Naive thymus-derived CD4-positive, alpha-beta T cell (primary cell): ENCODE measurements at places on chromosomes 4 and X. TPM values are rescaled to one million over a fixed set of nuclear protein-coding genes. Genes with fewer than 3 reads are reported as not detected.

Gene SLC25A6
- total RNA-seq, result 238 and 243 TPM in 2 replicates

- DNase-seq, result no peak
Measured at GRCh38 chr4:179195887-179196286, 1753.7 kb upstream of the AGA start.

GRCh38 chr4:175281894-175282293, 363.7 kb downstream of the ADAM29 start:
- no peak for DNase-seq

Gene IGFBP7
- not detected for total RNA-seq

- DNase-seq, result no peak
Measured at GRCh38 chr4:149552601-149553000, 263.0 kb downstream of the IQCM start.

Gene TRPC5OS
- not detected in 2 replicates for total RNA-seq

- DNase-seq, result no peak
Measured at GRCh38 chrX:3577551-3577950, 135.9 kb downstream of the PRKX start.

- no peak for DNase-seq
Measured at GRCh38 chr4:13984991-13985800, 357.7 kb upstream of the BOD1L1 start.

Gene EPHA5
- not detected in 2 replicates for total RNA-seq

DNA sequence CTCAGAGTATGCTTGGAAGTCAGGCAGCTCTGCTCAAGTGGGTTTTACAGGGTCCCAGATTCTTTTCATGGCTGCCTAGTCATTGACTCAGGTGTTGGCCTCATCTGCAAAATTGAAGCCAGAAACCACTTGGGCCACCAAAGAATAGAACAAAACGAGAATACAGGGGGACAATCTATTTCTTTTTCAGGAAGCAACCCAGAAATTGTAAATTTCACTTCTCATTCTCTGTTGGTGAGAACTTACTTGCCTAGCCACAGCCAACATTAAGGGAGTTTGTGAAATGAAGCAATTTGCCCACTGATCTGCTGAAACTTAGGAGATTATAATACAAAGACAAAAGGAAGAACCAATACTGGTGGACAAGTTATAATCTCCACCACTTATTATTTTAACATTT, 8.6 kb upstream of the TKTL2 start:
- DNase-seq, result no peak

- DNase-seq, result no peak
Measured at GRCh38 chr4:166274136-166274761, 401.2 kb downstream of the TLL1 start.

GRCh38 chr4:85039526-85039925, 73.0 kb upstream of the WDFY3 start:
- no peak for DNase-seq

- DNase-seq, result no peak
Measured at GRCh38 chrX:27883468-27884092, 75.8 kb downstream of the MAGEB10 start.

DNA sequence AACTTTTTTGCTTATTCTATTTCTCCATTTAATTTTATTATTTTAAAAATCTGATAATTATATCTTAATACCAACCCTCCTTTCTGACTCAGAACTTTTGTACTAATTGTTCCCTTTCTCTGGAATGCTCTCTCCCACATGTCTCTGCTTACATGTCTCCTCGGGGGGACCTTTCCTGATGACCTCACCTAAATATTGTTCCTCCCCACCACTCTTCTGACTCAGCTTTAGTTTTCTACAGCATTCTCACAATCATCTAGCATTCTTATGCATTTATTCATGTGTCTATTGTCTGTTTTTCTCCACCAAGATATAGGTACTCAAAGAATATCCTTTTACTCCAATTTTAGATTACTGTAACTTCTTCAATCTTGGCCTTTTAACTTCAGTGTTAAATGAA, 128.7 kb downstream of the MSL3 start:
- DNase-seq, result no peak

- DNase-seq, result no peak
Measured at GRCh38 chr4:110155654-110156053, 42.8 kb downstream of the ELOVL6 start.

DNA sequence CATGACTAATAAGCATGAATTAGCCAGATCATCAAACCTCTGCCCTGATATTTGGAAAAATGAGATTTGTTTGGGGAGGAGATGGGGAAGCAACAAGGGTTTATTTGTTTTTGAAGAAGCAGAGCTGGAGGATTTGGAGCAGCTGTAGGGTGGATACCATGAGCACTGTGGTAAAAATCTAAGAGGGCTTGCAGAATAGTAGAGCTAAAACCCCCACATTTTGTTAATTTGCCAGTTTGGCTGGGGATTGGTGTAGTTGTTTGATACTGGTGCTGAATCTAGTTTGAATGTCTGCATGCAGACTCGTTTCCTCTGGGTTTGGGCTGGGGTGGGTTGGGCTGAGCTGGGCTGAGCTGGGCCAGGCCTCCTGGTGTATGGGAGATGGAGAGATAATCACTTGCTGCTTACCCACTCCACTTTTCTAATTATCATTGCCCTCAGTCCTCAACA, 43.7 kb downstream of the SMAD1 start:
- no peak for DNase-seq

DNA sequence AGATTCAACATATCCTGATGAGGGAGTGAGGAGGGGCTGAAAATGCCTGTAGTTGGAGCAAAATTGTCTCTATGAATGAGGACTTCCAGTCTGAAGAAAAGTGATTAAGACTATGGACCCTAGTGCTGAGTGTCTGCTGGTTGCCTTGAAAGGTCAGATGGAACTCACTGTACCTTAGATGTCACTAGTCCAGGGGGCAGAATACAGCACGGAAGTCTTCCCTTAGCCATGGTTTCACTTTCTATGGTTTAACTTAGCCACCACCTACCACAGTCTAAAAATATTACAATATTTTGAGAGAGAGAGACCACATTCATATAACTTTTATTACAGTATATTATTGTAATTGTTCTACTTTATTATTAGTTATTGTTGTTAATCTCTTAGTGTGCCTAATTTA, 223.1 kb downstream of the FMR1NB start:
- no peak for DNase-seq

Gene MAP9
- total RNA-seq, result 15.8 TPM

DNA sequence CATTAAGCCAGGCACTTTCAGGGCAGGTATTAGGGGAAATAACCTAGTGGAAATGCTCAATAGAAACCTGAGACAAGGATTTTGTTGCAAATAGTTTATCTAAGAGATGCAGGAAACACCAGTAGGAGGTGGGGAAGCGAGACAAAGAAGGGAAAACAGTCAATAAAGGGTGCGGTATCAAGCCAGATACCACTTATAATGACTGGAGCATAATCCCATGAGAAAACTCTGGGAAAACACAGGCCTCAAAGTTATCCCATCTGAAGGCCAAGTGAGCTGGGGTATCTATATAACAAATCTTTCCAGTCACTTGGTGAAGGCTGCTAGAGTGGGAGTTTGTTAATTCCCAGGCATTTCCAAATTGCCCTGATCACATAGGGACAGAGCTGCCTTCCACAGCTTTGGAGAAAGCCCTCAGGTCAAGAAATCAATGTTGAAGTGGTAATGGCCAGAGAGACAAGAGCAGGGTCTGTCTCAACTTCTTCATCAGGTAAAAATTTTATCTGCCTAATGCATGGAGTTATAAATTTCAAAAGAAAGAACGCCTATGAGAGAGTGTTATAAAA, 9.8 kb upstream of the HMGB2 start:
- no peak for DNase-seq

DNA sequence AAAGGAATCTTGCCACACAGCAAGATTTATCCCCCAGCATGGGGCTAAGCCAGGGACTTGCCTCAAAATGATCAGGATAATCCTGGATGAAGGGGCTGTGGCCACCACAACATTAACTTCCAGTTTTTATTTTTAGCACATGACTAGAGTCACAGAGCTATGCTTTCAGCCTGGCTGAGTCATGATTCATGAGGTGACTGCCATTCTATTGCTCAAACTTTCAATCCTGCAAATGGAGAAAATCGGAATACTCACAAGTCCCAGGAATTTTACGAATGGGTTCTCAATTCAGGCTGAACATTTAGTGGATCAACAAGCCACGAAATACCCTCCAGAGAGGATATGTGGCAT, 70.7 kb upstream of the HPGD start:
- DNase-seq, result no peak

- no peak for DNase-seq
Measured at GRCh38 chr4:109046471-109047201, 255.8 kb downstream of the COL25A1 start.

- DNase-seq, result no peak
Measured at GRCh38 chrX:153379971-153380581, 21.1 kb downstream of the PNMA6E start.

DNA sequence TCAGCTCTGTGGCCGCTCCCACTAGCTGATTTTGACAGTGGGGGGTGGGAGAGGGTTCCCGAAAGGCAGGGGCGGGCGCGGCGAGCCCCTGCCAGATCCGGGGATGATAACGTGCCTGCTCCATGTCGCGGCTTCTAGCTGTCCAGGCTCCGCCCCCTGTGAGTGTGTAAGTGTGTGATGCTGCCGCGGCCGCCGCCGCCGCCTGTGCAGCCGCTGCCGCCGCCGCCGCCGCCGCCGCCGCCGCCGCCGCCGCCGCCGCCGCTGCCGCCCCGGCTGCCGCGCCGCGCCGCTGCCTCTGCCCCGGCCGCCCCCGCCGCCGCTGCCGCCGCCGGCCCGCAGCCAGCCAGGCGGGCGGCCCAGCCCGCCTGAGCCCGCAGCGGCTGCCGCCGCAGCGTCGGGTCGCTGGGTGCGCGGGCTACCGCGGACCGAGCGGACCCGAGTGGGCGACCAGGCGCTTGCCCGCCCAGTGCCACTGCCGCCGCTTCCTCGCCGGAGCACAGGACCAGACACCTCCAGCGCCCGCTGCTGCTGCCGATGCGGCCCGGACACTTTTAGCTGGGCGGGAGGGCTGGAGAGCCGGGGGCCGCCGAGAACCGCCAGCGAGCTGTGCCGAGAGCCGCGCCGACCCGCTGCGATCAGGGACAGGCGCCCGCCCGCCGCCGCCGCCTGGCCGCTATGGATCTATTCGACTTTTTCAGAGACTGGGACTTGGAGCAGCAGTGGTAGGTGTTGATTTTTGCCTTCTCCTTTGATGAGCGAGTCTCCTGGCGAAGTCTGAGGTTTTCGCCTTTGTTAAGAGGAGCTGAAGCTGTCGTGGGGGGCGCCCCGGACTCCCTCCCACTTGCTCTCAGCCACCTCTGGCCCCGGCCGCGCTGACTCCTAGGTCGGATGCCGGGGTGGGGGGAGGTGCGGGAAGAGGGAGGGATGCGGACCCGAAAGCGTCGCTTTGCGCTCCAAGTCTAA, at the start of gene AFF2:
Gene AFF2, plus strand, starts transcription at position 195 of the 963 bp plus-strand sequence. Its CDS starts 481 bp downstream, at position 676.
- peak; percentile 44 for DNase-seq

- no peak for DNase-seq
Measured at GRCh38 chr4:123488916-123489315, 92.3 kb downstream of the SPRY1 start.

Gene SHROOM2
- total RNA-seq, result not detected

Gene REELD1
- total RNA-seq, result 1.3 TPM

DNA sequence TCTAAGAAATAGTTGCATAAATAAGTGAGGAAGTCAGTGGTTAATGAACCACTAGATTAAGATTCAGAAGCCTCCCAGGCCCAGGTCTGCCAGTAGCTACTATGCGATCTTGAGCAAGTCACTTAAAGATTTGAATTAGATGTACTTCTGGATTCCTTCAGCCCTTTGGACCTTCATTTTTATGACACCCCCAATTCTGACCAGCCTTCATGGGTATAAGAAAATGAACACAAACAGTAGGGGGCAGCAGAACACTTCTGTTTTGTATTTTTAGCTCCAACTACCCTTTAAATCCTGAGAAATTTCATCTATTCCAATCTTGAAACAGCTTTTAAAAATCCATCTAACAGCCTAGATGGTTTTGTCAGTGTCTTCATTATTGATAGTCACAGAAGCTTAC, 19.0 kb downstream of the TMEM47 start:
- no peak for DNase-seq

DNA sequence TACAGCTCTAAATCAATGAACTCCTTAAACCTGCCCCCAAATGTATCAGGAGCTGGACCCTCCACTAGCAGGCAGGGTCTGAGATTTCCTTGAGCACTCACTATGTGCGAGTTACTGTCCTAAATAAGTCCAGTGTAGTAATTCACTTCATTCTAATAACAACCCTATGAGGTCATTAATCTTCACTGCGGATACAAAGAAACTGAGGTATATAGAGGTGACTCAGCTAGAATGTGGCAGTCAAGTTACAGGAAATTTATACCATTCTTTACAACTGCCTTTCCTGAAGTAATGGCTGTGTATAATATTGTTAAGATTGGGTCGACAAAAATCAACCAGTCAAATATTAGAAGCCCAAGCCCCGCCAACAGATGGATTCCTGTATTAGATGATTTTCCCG, 473.9 kb upstream of the FTHL17 start:
- no peak for DNase-seq

Gene PAQR3
- 15.8 TPM for total RNA-seq

GRCh38 chr4:100876546-100876945, 358.7 kb upstream of the EMCN start:
- DNase-seq, result no peak

Gene PPP1R2C
- not detected for total RNA-seq

Gene FAM184B
- total RNA-seq, result not detected

DNA sequence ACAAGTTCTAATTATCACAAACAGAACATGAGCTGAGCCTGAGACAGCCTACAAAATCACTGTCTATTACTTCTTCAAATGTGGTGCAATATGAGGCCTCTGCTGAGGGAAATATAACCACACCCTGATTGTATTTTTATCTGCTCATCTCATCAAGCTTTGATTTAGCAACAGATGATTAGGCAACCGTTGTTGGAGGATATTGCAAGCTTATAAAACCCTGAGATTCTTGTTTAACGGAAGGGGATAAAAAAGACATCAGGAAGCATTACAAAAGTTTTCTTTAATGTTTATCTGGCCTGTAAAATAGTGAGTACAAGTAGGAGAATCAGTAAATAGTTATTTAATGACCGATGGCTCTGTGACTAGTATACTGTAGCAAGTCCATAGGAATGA, 108.5 kb downstream of the ZNF330 start:
- no peak for DNase-seq
